ENCODE measurements at places on chromosomes 5 and 9.

GRCh38 chr5:38369692-38370091, 111.3 kb downstream of the EGFLAM start:
- no peak for DNase-seq

GRCh38 chr5:125199968-125200865, 453.8 kb upstream of the ZNF608 start:
- no peak for DNase-seq

DNA sequence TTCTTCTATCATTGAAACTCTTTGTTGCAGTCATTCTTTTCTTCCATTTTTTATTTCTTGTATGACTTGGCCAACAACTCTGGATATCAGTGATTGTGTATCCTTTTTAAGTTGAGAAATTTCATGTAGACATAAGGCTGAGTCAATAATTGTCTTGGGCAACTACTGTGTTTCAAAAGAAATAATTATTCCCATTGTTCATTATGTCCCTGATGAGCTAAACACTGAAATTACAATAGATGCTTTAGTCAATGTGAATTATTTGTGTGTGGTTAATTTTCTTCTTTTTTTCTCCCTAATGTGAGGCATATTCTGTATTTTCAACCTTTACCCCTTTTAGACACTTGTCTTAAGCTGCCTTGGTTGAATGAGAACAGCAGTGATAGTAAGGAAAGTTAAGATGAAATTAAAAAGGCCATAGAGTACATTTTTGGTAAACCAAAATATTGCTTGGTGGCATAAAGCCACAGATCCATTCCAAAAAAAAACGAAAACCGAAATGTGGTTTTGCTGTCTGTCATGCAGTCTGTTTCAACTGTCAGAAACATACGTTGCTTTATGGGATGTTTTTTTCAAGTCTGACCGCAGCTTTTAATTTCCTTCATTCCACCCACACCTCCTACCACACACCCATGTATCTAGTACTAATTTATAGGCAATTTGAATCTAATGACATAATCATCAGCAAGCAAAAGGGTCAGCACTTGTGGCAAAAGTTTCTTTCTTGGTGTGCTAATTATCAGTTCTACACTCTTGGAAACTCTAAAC, 21.1 kb downstream of the TLE4 start:
- DNase-seq = no peak

GRCh38 chr9:14455243-14455642, 141.3 kb upstream of the NFIB start:
- DNase-seq = no peak

Measured in activated T-helper 9 cell treated with anti-CD3 and anti-CD28 coated beads, Interleukin-2, amount 50 U/mL, for 16 hours (primary cell).